Iris pigment epithelial cell (primary cell): ENCODE measurements at places on chromosomes 1 and 21.

GRCh38 chr1:21301794-21302440 lies 11.7 kb upstream of the ECE1 start:
- DNase-seq, result no peak

DNA sequence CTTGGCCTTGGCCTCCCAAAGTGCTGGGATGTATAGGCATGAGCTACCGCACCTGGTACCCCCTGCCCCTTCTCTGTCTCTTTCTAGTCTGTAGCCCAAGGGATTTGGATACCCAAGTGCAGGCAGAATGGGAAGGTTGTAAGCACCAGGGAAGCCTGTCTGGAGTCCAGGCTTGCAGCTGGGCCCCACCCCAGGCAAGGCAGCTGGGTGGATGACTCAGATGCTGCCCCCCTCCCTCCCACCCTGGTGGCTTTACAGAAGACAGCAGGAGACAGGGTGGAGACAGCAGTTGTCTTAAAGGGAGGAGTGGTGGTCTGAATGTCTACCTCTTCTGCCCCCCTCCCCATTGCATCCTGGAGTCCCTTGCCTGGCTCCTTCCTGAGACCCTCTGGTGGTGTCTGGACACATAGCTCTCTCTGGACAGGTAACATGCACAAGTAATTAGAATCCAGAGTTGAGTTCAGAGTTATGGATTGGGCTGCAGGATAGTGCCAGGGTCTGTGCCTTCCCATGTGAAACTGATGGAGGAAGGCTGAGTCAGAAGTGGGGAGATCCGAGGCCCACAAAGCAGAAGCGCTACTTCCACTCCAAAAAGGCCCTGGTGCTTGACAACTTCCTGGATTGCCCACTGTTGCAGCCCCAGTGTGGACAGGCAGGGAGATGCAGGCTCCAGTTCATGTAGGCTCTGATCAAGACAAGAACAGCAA lies 5.1 kb downstream of the LMNA start:
- peak; percentile 74 for DNase-seq

DNA sequence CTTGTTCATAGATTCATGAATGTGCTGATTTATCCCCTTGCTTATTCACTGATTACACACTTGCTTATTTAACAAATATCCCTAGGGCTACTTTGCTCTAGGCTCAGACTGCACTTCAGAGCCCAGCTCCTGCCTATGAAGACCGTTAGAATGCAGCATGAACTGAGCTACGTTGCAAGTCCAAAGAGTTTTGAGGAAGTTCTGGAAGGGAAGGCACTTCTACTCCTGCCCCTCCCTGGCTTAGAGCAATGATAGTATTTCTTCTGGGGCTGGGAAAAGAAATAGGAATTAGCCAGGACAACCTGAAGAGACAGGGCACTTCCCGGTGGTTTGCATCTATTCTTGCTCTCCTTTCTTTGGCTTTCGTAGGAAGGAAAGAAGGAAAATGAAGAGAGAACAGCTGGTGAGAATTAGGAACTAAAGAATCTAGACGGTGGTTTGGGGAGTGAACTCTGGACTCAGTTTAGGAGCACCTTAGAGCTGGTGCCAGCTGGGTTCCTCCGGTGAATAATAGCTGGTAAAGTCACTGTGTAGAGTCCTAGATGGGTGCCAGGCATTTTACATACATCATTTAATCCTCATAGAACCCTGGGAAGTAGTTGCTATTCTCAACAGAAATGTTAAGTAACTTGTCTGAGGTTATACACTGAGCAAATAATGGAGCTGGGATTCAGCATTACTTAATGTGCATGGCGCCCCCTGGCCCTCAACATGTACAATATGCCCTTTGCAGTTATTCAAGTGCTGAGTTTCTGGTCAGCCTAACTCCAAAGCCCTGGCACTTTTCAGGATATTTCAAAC lies 65.9 kb downstream of the NDUFS5 start:
- DNase-seq, result peak; percentile 74

DNA sequence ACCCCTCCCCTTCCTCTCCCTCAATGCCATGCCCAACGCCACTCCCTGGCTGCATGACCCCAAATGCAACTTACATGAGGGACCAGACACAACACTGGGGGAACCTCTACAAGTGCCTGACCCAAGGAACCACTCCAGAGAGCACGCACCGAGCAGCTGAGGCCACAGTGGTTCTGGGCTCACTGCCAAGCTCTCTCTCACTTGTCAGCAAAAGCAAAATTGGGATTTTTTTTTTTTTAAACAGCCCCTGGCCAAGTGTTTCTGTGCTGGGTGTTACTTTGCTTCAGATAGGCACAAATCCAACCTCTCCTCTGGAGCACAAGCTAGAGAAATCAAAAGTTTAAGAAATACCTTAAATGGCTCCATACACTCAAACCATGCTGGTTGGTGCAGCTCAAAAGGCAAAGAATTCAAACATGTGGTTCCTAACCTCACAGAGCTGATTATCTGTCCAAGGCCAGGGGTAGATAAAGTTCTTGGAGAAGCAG lies 363.0 kb downstream of the SETD4 start:
- DNase-seq, result peak; percentile 52

- peak; percentile 12 for DNase-seq
Measured at GRCh38 chr21:21915816-21916215, 917.6 kb downstream of the NCAM2 start.

DNA sequence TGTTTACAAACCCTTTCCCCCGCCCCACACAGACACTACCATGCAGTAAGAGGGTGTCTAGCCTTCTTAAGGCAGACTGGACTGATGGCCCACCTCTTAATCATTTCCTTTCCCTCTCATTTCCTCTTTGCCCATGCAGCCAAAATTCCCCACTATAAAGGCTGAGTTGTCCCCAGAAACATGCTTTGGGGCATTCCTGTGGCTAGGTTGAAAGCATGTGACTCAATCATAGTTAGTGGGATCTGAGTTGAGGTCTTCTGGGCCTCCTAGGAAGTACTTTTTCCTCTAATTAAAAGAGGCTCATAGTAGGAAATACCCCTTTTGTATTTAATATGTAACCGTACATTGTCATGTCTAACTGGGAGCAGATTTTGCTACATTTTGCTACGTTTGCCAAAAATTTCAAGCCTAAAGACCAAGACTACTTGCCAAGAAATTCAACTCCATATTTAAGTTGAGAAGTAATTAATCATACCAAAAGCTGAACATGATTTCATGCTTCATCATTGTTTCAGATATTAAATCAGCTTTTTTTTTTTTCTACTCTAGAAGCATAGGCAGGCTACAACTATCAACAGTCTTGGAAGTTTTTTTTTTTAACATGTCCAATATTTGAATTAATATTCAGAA lies 174.7 kb downstream of the ADGRL4 start:
- DNase-seq, result peak; percentile 93

DNA sequence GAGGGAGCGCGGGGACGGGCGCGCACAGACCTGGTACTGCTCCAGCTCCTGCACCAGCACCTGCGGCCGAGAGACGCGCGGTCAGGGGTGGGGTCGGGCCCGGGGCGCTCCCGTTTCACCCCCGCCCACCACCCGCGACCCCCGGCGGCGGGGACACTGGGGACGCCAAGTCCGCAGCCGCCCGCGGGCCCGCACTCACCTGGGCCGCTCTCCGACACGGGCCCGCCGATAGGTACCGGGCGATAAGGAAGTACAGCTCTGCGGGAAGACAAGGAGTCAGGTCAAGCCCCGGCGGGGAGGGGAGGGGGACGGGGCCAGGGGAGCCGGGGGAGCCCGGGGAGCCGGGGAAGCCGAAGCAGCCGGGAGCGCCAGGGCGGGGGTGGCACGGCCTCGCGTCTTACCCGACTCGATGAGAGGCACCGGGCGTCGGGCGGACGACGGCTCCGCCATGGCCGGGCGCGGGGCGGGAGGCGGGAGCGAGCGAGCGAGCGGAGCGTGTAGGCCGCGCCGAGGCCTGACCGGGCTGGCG lies 326 bp downstream of the BRWD1 start:
- DNase-seq, result no peak

DNA sequence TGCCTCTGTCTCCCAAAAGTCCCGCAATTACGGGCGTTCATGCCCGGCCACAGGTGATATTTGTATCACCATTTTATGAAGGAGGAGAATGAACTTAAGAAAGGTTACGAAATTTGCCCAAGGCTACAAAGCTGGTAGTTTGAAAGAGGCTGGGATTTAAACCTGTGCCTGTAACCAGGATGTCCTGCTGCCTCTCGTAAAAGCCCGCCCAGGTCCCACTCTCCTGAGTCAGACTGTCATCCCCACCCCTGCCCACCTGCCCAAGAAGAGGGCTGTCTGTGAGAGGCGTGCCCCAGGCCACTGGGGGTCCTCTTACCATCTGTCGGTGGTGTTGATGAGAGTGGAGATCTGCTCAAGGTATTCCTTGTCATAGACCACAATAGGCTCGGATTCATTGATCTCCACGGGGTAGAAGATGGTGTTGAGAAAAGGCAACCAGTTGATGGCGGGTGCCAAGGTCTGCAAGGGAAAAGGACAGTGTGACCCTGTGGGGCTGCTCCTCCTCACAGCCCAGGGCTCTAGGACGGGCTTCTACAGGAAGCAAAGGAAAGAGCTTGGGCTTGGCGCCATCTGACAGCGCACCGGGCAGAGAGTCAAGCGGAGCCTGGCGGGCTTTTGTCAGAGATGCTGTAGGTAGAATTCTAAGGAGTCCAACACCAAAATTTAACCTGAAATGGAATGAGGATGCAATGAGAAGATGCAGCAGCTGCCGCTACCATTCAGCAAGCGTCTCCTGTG lies 43.2 kb downstream of the ECE1 start:
- no peak for DNase-seq

- DNase-seq, result peak; percentile 15
Measured at GRCh38 chr1:68624233-68624632, 127.4 kb upstream of the DEPDC1 start.

DNA sequence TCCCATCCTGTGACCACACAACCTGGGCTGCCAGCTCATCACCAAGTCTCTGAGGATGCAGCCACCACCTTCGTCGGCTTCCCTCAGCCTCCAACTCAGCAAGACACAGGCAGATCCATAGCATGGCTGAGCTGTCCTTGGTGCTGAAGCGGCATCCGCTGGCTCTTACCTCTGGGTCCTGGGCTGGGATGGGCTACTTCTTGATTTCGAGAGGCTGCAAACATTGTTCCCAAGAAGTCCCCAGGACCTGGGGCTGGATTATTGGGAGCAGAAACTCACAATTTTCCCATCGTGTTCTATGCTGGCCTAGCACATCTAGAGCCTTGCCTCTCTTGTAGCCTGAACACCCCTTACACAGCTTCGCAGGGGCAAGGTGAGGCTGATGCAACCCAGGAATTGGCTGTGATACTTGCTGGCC lies 24.9 kb upstream of the C1QA start:
- DNase-seq, result peak; percentile 50

DNA sequence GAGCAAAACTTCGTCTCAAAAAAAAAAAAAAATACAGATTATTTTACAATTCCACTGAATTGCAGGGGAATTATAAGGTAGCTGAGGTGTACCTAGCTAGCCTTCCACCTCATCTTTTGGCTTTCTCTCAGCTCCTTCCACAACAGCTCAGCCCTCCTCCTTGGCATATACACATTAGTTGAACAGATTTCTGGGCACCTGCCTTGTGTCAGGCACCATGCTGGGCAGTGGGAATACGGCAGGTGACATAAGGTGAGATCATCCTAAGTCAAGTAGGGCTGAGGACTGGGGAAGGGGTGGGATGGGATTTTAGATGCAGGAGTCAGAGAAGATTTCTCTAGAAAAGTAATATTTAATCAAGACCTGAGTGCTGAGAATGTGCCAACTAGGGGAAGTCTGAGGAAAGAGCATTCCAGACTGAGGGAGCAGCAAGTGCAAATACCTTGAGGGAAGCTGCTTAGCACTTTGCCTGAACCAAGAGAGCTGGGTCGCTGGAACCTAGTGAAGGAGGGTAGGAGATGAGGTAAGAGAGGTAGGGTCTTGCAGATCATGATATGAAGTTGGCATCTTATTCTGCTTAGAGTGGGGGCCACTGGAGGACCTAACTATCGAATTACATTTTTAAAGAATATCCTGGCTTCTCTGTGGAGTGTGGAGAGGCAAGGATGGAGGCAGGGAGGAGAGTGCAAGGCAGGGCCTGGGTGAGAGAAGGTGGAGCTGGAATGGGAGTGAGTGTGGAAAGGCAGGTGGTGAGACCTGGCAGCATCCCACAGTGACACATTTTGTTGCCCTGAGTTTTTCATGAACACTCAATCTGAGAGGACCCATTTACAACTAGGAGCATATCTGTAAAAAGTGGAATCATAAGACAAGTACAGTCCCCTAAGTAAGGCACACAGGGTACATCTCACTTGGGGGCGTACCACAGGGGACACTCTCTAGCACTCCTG lies 28.2 kb downstream of the LAMC2 start:
- DNase-seq, result no peak

GRCh38 chr1:14782741-14783591 lies 184.5 kb downstream of the KAZN start:
- DNase-seq, result peak; percentile 24

DNA sequence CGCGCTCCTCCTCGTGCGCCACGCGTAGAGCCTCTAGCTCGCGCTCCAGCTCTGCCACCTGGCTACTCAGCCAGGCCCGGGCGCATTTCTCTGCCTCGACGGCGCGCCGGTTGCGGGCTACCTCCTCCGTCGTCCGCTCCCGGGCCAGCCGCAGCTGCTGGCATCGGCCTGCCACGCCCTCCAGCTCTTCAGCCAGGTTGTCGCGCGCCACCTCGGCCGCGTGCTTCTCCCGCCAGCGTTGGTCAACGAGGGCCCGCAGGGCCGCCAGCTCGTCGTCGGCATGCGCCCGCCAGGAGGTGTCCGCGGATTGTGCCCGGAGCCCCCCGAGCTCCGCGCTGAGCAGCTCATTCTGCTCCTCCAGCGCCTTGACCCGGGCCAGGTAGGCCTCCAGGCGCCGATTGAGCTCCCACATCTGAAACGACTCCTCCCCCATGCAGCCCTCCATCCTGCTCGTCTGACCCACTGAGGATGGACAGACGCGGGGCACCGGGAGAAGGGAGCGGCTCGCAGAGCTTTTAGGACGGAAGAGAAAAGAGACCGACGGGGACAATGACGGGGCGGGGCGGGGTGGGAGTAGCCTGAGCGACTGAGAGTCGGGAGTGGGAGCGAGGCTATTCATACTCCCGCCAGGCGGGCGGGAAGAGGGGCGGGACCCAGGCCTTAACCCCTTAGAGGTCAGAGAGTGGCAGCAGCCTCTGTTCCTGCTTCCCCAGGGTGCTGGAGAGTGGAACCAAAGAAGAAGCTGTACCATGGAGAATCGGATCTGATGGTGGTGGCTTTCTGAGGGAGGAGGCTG lies at the start of gene NES:
Gene NES (minus strand): TSS at position 588 of the 796 bp plus-strand sequence. CDS start 143 bp downstream, at position 445.
- DNase-seq, result peak; percentile 64

- no peak for DNase-seq
Measured at GRCh38 chr1:186899577-186899976, 70.8 kb downstream of the PLA2G4A start.

DNA sequence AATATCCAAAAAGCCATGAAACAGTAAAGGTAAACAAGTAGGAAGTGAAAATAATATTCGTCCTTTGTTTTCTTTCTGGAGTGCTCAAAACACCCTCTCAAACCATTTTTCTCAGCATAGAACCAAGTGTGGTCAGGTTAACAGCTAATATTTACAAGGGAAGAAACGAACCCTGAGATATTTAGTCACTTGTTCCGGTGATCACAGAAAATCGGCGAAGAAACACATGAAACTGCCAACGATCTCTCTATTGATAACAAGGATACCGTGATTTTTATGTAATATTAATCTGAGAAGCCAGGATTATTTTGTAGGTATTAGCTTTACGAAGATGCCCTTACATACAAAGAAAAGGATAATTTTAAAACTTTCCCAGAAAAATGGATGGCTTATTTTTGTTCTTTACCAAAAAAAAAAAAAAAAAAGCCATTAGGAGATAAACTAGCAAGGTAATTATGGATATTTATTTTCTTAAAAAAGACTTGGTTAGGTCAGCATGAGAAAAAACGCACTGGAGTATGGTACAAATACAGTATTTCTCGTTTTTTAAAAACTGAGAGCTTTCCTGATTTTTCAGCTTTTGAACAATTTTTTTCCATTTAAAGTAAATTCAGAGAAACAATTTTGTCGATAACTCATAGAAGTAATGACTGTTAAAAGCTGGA lies 107.3 kb upstream of the HNRNPU start:
- DNase-seq, result no peak

- DNase-seq, result no peak
Measured at GRCh38 chr1:82830690-82831380, 1030.1 kb downstream of the ADGRL2 start.
